ENCODE measurements at places on chromosomes 6 and 20.

DNA sequence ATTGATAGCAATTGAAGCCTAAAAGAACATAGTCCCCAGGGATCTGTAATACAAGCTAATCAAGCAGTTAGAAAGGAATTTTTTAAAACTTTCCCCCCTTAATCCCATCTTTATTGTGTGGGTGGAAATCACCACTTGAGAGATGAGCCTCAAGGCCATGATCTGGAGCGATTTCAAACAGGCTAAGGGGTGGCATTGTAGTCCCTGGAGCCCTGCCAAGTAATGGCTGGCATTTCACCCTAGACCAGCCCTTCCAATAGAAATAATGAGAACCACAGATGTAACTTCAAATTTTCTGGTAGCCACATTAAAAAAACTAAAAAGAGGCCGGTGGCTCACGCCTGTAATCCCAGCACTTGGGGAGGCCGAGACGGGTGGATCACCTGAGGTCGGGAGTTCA is 46.9 kb downstream of the PRDM1 start:
- no peak for DNase-seq

- DNase-seq, result peak; percentile 43
Measured at GRCh38 chr20:25987073-25987927, 290.6 kb upstream of the ZNF337 start.

GRCh38 chr6:11317885-11318771 is 85.7 kb upstream of the NEDD9 start:
- DNase-seq, result peak; percentile 81

DNA sequence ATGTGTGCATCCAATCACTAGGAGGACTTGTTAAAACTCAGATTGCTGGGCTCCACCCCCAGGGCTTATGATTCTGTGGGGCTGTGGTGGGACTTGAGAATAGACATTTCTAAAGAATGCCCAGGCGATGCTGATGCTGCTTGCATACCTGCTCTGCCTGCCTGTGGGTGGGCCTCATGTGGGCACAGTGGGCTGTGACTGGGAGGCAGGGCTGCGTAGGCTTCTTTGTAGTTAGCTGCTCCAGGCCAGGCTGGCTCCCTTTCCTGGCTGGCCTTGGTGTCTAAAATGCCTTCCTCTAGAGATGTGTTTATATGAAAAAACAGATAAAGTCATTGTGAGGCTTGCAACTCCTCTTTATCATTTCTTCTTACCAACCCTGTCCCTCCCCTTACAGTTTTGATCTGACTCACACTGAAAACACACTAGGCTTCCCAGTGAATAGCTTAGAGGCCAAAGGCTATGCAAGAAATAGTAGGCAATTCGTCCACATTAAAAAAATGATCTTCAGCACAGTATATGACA is 495.5 kb upstream of the MAP3K7 start:
- no peak for DNase-seq

- no peak for DNase-seq
Measured at GRCh38 chr6:38445336-38445735, 194.4 kb downstream of the BTBD9 start.

- no peak for DNase-seq
Measured at GRCh38 chr6:170117111-170117972, 173.5 kb downstream of the DLL1 start.

DNA sequence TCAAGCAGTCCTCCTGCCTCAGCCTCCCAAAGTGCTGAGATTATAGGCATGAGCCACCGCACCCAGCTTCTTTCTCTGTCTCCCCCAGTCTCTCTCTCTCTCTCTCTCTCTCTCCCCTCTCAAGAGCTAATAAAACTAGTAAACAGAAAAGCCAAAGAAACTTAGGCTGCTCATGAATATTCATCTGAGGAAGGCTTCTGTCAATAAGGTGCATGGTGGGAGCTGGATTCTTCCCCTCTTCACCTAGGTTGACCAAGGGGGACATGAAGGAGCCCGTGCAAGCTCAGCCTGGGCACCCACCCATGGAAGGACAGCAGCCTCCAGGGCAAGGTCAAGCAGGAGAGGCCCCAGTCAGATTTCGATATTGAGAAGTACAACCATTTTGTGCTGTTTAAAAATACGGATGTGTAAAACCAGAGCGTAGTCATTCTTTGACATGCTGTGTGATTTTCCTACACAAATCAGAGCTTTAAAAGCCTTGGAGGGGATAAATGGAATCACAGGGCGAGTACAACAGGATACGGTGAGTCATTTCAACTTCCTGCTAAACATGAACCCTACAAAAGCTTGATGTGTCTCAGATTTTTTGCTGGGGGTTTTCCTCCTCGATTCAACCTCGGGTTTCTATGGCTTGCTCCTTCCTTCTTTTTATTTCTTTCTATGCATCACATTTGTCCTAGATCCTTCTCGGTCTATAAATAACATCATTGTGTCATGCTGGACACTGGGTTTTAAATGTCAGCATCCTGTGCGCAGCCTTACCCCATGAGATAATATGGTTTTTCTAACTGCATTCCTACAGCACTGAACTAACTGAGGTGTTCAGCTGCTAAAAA is 368.9 kb upstream of the JARID2 start:
- DNase-seq, result no peak

GRCh38 chr20:56345911-56346310 is 12.9 kb upstream of the FAM210B start:
- DNase-seq, result no peak

DNA sequence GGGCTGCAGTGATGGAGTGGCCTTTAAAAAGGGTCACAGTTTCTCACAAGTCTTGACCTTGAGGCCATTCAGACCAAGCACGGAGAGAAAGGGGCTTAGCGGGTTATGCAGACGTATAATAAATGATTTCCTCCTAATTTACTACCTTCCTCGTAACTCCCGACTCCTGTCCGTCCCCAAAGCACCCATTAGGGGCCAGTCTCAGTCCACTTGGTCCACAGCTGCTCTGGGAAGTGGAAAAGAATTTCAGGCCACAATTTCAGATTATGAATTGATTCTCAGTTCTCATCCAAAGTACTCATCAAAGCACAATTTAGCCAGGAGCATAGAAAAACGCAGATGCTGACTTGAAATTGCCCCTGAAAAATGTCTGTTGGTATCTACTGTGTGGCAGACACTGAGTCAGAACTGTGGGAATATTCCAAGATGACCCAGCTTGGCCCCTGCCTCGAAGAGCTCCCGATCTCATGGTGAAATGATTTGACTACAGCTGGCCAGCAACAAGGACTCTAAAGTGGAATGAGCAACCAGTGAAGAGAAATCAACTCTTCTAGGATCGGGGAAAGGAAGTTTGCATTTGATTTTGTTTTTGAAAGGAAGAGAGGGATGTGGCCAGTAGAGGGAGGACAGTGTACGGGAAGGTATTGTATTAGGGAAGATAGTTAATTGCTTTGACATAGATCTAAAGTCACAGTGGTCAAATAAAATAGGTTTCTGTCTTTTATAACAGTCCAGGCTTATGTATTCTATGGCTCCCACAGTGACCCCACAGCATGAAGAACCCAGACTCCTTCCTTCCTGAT is 15.2 kb upstream of the STK35 start:
- no peak for DNase-seq

GRCh38 chr6:52417675-52418111 is 2.4 kb upstream of the EFHC1 start:
- DNase-seq, result no peak

DNA sequence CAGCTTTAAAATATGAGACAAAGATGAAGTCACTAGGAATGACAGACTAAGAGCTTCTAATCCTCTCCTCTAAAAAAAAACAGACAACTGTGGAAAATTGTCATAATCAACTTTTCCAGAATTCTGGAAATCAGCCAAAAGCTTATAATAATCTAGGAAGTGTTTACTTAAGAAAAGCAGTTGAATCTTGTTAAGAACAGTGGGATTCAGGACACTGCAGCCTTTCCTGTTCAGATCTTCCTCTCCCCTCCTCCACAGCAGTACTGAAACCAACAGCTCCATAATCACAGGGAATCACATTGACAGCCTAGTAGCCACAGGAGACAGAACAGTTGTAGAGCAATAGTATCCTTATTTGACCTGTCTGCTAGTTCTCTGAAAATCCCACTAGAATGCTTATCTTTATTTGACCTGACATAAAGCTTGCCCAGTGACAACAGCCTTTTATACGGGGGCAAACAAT is 41.6 kb downstream of the IBTK start:
- no peak for DNase-seq

DNA sequence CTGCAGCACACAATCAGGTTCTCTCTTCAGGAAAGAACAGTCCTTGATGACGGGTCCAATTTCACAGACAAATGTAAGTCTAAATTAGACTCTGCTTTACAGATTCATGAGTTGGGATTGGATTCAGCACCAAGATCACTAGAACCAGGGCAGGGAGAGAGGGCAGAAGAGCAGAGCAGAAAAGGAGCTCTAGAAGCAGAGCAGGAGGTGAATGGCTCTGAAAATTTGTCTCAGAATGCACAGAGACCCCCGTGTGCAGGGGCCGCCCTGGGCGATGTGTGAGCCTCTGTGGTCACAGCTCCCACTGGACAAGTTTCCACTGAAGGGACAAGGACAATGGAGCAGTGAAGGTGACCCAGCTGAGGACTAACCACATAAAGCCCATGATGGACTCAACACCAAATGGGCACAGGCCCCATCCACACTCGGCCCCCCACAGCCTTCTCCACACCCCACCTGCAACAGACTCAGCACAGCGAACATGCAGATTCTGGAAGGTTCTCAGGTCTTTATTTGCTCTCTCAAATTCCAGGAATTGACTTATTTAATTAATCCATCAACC is 3.5 kb downstream of the HLA-B start:
- DNase-seq, result no peak

GRCh38 chr6:53199156-53199555 is 50.5 kb upstream of the GCM1 start:
- no peak for DNase-seq

GRCh38 chr6:45687570-45687969 is 309.8 kb upstream of the SUPT3H start:
- DNase-seq, result no peak

DNA sequence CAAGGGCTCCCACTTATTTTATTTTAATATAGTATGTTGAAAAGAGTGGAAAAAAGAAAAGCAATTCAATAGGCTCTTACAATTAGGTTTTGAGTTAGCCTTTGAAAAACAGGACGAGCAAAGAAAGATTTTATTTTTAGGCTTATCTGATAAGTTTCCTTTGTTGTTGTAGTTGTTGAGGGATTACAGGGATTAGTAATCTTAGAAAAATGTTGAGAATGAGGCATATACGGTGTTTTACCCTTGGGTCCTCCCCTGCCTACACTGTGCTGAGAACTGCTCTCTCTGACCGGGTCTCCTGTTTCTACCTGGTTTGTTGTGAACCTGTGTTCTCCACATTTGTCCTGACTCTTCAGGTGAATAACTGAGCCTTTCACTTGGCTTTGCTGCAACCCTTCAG is 16.7 kb downstream of the TRAPPC3L start:
- no peak for DNase-seq

DNA sequence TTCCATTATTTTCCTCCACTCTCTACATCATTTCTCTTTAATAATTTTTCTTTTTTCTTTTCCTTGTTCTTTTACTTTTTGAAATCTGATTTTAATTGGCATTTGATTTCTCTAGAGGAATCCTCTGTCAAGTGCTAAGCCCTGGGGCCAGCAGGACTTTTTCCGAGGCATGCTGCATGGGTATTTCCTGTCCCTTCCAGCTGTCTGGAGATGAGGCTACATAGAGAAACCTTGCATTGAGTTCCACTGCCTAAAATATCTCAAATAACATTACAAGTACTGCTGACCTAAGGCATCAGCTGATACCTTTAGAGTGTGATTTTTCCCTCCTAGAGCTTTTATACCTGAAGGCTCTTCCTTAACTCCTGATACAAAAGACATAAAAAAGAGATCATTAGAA is 6.2 kb downstream of the RNF217 start:
- DNase-seq, result no peak

- DNase-seq, result no peak
Measured at GRCh38 chr6:79404677-79405076, 132.6 kb downstream of the LCA5 start.
